NCI-H526 (cell line): ENCODE measurements at places on chromosomes 2 and 18.

- DNase-seq: peak; percentile 64
These were observed at the start of gene DYSF for GRCh38 chr2:71453404-71454220. Gene DYSF, plus strand, starts transcription at chr2:71453561.

GRCh38 chr2:109371481-109372170 lies 242.1 kb downstream of the SEPTIN10 start:
- no peak for DNase-seq

DNA sequence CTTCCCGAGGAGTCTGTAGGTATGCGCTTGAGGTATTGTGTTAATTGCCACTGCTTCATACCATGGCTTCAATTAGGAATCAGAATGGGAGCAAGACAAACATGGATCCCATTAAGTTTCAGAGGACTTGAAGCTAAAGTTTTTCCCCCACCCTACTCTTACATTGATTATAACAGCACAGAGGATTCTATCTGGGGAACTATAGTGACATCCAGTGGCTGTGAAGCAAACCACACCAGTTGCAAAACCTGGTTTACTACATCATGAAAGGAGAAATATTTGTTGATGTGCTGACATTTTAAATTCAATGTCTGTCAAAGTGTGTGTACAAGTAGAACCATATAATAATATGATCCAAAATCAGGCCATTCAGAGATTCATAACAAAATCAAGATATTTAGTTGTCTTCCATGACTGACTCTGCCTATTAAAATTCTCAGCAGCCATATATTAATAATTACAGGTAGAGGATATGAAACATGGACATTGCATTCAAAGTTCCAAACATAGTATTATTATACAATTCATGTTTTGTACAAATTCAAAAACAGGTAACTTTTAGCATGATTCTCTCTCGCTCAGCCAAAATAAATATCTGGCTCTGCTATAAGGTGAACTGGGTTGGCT lies 82.9 kb downstream of the GRB14 start:
- DNase-seq: peak; percentile 61

DNA sequence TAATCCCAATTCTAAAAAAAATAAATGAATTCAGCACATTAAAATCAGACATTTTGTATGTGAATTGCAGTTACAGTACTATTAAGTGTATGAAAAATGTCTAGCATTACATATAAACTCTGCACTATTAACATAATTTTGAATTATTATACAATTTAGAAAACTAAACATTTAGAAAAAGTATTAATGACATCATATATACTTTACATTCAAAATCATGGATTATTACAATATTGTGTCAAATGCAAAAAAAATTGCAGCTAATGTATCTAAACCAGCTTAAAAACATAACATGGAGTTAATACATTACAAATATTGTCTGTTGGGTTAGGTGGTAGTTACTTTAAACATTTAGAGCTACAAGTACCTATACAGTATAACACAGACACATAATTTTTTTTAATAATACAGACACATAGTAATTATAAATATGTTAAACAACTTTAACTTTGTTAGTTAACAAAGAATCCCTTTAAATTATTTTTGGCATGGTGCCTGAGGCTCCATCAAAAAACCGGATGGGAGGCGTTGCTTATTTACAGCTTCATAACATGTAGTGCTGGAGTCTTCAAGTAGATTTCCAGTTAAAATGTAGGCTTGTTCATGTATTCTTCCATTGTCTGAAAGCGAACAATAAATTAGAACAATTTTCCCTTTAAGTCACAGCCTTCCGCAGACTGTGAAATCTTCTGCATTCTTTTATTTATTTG lies 79.1 kb downstream of the AP1S3 start:
- no peak for DNase-seq

DNA sequence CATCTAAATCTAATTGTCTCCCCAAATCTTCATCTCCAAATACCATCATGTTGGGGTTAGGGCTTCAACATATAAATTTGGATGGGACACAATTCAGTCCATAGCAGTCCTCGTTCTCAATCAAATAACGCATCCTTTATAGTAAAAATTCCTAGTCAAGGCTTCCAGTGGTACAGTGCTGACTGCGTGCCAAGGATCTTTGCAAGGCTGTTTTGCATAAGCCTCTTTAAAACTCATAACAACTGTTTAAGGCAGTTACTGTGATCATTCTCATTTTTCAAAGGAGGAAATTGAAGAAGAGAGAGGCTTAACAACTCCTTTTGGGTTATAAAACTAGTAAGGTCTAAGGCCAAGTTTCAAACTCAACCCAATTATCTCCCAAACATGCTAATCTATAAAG lies 666.9 kb downstream of the NYAP2 start:
- no peak for DNase-seq

DNA sequence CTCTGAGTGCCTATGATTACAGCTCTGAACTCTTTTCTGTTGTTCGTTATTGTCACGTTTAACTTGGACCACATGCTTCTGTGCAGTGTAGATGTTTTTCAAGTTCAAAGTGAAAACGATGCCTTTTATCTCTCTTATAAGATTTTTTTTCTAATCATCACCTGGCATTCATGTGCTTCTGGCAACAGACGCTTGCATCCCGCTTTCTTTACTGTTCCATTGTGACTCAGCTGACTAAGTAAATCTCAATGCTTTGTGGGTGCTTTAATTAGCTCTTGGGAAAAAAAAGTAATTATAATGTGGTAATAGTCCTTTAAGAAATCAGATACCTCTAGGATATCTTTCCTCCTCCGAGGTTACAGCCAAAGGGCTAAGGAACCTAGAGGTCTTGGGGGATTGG lies 31.2 kb upstream of the RMP24 start:
- no peak for DNase-seq

DNA sequence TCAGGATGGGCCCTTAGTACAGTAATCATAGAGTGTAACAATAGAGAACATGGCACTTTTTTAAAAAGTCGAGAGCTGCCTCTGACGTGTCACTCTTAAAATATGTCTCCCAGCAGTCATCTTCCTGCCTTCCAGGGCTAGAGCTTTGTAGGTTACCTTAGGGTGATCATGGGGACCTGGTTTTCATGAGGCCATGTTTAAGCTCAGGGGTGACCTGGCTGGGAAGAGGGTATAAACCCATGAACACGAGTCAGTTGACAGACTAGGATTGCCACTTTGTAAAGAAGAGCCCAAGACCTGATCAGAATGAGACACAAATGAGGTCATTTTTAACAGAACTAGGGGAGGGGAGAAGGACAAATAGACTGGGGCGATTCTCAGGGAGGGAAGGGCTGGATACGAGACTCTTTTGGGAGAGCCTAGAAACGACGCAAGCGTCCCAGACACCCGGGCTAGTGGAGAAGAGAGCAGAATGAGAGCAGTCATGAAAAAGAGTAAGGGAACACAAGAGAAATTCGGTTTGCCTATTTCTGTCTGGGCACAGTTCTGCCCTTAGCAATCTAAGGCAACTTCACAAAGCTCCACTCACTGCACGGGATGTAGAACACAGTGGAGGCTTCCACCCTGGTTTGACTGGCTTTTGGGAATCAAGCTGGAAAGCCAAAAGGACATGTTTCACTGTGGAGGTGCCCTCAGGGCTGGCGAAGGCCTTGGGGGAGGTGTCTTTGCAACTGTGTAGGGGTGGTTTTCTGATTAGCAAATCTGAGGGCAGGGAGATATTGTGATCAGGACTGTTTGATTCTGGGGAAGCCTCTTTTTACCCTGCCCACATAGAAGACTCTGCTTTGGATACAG lies 1.8 kb upstream of the RAB31 start:
- no peak for DNase-seq

GRCh38 chr2:190607014-190607597 lies 41.8 kb upstream of the NAB1 start:
- no peak for DNase-seq

DNA sequence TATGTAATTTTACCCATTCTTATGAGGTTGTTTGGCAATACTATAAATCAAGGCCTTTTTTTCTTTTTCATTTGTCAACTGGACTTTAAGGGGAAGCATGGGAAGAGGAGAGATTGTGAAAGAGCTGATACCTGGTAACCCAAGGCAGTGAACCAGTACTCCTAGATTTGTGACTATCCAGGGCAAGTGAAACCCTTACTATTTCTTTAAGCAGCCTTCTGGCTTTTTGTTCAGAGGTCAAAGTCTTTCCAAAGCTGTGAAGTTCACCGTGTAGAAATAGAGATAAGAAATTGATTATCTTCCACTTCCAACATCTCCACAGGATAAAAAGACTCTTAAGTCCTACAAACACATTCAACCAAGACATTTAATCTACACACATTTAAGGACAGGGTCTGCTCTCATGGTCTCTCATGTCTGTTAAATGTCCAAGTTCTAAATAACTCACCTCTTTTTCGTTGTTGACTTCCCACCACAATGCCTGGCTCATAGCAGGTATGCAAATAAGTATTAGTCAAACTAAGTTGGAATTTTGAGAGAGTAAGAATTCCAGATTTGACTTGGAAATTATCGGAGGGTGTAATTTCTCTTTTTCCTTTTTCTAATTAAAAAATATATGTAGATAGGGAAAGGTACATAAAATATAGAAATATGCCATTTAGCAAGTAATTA lies 485.8 kb downstream of the STK39 start:
- DNase-seq: peak; percentile 84

DNA sequence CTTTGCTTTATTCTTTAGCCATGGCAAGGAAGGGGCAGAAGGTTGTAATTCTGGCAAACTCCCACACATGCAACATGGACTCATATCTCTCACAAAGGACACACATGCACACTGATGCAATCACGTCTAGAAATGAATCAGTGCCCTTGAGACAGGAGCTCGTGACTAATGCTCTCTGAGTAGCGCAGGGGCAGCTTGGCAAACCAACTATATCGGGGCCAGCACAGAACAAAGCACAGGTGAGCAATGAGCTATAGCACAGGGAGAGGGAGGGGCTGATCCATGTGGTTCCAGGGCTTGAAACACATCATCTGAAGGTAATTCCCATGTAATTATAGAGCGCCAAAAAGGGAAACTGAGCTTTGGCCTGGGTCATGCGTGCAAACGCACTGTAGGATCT lies 165.2 kb upstream of the KLF7 start:
- DNase-seq: no peak

GRCh38 chr2:204264085-204264553 lies 281.2 kb upstream of the PARD3B start:
- DNase-seq: no peak
